Bronchial smooth muscle cell (primary cell): ENCODE measurements at places on chromosomes 3 and 15. TPM values are rescaled to one million over a fixed set of nuclear protein-coding genes. Genes with fewer than 3 reads are reported as not detected.

Gene OR5K2
- total RNA-seq: not detected in 2 replicates

Gene KY
- total RNA-seq: 0.69 and 2.2 TPM in 2 replicates

Gene MFGE8
- total RNA-seq: 67.0 and 70.6 TPM in 2 replicates

Gene PLXNA1
- 25.5 and 45.9 TPM in 2 replicates for total RNA-seq

Gene CCDC39
- total RNA-seq: under 0.01 and 0.52 TPM in 2 replicates

Gene CPNE9
- total RNA-seq: under 0.01 TPM in 1 of 2 replicates, not detected in the other

Gene PLOD2
- 57.5 and 65.9 TPM in 2 replicates for total RNA-seq
